ENCODE measurements at places on chromosomes 16 and 17.

DNA sequence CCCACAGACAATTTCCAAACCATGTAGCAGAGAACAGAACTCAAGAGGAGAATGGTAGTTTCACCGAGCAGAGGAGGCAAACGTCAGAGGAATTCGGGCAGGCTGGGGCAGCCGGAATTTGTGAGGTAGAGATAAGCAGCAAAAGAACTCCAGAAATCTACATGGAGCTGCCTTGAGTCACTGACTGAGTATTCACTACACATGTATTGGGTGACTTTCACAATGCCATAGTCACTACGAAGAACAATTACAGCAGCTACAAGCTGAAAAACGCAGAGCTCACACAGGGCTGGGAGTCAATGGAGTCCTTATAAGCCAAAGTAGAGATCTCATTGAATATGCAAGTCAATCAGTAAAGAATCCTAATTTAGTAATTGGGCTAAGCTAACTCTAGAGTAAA lies 13.4 kb downstream of the CMC2 start:
- peak; percentile 86 for DNase-seq

DNA sequence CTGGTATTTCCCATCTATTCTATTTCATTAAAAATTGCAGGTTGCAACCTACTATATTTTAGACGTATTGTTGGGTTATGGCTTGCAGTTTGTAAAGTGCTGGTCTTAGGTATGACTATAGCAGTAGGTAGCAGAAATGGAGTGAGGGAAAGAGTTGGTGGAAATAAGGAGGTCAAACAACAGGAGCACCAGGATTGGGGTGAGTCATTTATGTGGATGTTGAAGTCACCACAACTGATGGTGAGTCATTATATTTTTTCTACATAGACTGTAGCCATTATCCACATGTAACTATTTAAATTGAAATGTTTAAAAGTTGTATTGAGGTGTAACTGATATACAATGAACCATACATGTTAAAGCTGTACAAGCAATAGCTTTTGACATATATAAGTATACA lies 25.0 kb upstream of the HS3ST3A1 start:
- DNase-seq = peak; percentile 79

DNA sequence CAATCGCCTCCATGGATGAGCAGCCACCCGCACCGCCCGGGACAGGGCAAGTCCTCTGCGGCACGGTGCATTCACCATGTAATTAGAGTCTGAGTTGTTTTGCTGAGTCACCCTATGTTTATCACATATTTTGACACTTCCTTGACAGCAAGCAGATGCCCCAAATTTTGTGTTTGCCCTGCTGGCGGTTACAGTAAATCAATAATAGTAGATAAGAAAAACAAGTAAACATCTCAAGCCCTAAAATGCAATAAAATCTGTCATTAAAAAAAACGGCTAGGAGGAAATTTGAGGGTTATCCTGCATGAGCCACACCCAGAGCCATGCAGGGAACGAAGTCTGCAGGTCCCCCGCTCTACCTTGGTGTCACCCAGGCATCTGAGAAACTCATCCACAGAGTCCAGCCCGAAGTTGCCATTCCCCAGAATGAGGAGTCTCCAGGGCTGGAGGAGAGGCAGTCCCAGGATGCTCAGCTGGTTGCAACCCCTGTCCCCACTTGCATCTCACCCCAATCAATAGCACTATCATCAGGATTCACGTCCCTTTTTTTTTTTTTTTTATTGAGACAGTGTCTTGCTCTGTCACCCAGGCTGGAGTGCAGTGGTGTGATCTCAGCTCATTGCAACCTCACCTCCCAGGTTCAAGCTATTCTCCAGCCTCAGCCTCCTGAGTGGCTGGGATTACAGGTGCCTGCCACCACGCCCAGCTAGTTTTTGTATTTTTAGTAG lies 16.5 kb upstream of the ST6GALNAC1 start:
- DNase-seq = peak; percentile 35

DNA sequence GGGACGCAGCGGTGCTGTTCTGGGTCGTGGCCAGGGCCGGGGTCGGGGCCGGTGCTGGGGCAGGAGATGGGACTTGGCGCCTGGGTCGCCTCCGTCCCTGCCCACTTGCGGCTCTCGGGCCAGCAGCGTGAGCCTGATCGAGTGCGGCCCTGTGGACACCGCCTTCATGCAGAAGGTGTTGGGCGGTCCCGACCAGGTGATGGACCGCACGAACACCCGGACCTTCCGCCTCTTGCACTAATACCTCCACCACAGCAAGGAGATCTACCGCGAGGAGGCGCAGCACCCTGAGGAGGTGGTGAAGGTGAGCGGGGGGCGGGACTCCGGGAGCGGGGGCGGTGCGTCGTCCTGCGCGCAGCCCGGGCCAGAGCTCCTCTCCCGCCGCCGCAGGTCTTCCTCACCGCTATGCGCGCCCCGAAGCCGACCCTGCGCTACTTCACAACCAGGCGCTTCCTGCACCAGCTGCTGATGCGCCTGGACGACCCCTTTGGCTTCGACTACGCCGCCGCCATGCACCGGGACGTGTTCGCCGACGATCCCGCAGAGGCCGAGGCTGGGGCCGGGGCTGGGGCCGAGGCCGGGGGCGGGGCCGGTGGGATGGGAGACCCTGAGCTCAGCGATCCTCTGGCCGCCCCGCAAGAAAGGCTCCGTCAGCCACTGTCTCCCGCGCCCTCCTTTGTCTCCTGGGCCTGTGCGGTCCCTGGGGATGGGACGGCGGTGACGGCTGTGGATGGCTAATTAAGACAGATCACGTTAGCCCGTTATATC lies 4.5 kb upstream of the HSD17B1 start:
- no peak for DNase-seq

GRCh38 chr17:45972531-45972930 lies 26.5 kb upstream of the STH start:
- DNase-seq = no peak

- peak; percentile 8 for DNase-seq
These were observed 44.1 kb upstream of the STH start for GRCh38 chr17:45954914-45955313.

- no peak for DNase-seq
These were observed 66.4 kb downstream of the NDEL1 start for GRCh38 chr17:8502126-8502525.

DNA sequence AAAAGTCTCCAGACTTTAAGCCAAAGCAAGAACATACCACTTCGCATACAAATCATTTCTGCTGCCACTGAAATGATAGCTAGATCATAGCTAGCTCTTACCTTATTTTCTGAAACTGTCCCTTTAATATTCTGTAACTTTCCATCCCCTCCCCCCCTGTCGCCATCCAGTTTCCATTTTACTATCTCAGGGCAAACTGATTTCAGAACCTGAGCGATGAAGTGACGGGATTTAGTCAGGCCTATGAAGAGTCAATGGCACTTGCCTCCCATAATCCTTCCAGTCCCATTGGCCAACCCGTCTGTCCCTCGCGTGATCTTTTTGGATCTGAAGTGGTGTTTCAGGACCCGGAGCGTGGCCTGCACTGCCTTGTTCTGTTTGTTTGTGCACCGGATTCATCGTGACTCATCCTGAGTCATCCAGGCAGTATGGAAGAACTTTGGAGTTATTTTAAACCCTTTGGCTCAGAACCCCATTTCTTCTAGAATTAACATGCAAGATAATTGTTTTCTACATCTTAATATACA lies 199.8 kb upstream of the CHMP6 start:
- peak; percentile 99 for DNase-seq

DNA sequence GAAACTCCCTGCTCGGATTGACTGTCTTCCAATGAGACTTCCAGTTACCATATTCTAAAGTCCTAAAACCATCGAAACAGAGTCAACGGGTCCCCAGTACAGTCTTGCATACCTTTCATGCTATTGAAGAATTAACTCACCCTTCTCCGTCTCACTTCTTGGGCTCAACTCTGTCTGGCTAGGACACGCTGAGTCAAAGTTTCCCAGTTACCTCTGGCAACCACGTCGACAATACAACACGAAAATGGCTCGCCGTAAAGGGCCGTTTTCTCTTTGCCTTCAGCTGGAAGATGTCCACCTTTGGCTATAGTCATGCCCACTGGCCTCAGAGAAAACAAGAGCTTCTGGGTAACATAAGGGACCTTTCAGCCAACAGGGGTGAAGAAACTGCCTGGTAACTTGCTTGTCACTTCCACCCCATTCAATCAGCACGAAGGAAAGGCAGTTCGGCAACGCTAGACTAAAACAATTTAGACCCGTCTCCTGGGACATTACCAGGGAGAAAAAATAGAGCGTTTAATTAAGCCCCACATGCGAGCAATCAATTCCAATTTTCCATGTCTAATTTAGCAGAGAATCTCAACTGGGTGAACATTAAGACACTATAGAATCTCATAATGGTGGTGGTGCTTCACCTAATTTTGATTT lies 21.5 kb downstream of the KCNG4 start:
- no peak for DNase-seq

DNA sequence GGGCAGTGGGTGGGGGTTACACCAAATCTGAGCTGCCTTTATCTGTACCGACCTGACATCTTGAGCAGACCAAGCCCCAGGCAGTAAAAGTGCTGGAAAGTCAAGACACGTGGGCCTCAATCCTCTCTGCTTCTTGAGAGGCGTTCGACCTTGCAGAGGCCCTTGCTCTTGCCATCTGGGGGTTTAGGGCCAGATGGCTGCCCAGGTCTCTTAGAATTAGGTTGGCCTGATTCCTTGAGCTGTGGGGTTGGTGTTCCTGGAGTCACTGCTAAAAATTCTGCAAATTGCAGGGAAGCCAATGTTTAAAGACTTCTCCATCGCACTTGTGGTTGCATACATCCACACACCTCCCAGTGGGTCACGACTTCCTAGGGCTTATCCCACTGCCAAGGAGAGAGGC lies 238.2 kb upstream of the ASIC2 start:
- no peak for DNase-seq

DNA sequence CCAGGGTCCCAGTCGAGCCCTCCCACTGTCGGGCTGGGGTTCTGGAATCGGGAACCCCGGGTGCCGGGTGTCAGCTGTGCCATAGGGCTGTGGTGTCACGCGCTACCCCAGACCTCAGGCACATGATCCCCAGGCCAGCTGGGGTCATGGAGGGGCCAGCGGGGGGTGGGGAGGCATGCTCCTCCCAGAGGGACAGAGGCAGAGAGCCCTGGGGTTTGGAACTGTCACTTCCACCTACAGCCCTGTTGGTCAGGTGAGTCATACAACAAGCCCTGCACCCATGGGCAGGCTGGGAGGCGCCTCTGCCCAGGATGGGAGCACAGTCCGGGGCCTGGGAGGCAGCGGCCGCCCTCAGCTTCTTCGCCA lies 63.0 kb downstream of the BAIAP2 start:
- peak; percentile 71 for DNase-seq

- DNase-seq = peak; percentile 90
These were observed 190.9 kb downstream of the RAB11FIP4 start for GRCh38 chr17:31582151-31582907.

GRCh38 chr17:17663160-17664063 lies 17.8 kb upstream of the RAI1 start:
- DNase-seq = peak; percentile 93

DNA sequence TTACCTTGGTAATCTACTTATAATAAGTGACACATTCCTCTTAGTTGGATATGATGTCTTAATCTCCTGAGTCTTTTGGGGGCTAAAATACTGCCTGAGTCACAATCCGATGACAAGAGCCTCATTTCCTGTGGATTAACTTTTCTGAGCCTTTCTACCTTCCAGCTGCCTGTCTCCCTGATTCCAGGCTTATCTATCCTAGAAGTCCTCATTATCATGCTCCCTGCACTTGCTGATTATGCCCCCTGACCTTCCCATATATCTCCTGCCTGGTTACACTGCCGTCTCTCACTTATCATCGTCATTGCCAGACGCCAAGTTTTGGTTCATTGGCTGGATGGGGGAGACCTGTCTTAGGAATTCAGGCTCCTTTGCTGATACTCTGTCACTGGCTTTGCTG lies 727.4 kb upstream of the CA10 start:
- DNase-seq = no peak

DNA sequence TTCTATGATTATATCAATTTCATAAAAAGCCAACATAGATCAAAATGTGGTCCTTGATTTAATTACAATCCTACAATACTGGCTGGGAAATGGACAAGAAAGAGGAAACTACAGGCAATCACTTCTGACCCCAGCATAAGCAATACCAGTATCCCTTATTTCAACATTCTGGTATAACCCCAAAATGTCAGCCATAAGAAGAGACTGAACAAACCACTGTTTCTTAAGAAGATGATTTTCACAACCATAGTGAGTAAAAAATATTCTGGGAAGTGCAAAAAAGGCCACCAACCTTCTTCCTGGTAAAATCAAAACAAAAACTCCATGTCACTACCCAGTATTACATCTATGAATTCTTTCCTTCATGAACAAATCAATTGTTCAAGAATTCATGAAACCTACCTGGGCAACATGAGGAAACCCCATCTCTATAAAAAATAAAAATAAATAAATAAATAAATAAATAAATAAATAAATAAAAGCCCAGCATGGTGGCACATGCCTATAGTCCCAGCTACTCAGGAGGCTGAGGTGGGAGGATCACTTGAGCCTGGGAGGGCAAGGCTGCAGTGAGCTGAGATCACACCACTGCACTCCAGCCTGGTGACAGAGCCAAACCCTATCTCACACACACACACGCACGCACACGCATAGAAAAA lies 7.5 kb downstream of the N4BP1 start:
- DNase-seq = no peak

DNA sequence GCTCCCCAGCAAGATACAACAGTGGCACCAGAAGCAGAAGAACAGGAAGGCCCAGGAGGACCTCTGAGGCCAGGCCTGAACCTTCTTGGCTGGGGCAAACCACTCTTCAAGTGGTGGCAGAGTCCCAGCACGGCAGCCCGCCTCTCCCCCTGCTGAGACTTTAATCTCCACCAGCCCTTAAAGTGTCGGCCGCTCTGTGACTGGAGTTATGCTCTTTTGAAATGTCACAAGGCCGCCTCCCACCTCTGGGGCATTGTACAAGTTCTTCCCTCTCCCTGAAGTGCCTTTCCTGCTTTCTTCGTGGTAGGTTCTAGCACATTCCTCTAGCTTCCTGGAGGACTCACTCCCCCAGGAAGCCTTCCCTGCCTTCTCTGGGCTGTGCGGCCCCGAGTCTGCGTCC lies 11.9 kb downstream of the CES3 start:
- no peak for DNase-seq

- no peak for DNase-seq
These were observed 31.2 kb downstream of the NXN start for GRCh38 chr17:948284-948852.

GRCh38 chr16:68744744-68745280 lies 7.7 kb downstream of the CDH1 start:
- DNase-seq = no peak
